ENCODE measurements at places on chromosomes 12 and 14.

- DNase-seq, result no peak
These were observed 107.0 kb downstream of the HECTD4 start for GRCh38 chr12:112275207-112275606.

DNA sequence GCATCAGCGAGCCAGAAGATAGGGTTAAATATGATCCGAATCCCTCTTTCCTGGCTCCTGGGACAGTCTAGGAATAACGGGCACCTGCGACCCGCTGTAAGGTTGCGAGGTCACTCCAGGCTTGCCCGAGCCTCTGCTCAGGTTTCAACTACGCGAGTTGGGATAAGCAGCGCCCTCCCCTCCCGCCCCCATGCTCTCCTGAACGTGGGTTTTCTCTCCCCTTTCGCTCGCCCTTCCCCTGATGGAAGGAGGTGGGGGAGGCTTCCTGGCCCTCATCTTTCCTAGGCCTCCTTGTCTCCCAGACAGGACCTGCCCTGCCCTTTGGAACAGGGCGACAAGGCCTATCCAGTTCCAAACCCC is 753 bp upstream of the ATP5MC2 start:
- DNase-seq, result no peak

GRCh38 chr12:120497524-120498150 is 1.7 kb downstream of the DYNLL1 start:
- no peak for DNase-seq

DNA sequence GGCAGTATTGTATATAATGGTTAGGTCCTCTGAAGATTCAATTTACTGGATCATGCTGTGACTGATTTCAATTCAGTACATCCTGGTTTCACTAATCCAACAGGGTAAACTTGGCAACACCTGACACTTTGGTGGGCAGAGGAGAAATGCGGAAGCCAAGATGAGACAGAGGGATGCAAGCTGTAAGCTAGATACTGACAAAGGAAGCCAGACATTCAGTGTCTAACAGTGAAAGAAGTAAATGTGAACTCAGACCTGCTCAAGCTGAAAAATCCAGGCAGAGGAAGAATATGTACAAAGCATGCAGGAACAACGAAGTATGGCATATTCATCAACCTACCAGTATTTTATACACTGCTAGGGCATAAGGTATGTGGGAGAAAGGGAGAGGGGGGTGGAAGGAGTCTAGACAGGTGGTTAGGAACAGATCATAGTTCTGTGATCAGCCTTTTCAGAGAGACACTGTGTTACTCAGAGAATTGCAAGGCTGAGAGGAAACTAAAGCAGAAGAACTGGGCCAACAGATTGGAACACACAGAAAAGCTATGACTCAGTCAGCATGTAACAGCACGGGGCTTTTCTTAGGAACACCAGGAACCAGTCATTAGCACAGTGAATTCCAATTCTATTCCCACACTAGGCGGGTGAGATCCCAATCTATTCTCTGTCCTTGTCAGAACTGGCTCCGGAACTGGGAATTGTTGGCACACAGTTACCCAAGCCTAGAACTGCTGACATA is 40.3 kb downstream of the NELL2 start:
- no peak for DNase-seq

DNA sequence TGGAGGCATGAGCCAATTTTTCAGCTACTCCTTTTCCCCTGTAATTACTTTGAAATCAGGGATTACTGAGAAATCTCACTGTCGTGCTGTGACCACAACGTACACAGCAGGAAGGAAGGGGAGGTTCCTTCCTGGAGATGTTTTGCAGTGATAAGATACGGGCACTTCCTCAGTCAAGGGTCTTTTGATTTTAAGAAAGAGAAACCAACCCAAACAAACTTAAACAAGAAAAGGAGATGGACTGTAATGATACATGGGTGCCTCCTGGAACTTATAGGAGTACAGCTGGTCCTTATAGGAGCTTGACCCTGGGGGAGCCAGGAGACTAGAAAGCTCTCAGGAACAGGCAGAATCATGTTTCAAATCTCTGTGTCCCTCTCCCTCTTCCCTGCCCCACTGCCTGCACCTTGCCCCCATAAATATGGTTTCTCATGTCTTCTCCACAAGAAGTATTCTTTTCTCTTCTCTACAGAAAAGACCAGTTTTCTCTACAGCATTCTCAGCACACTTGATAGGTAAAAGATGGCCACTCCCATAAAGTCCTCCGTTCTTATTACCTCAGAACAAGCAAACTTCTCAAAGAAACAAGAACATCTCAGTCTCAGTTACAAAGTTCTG is 281.1 kb upstream of the AMIGO2 start:
- DNase-seq, result no peak

DNA sequence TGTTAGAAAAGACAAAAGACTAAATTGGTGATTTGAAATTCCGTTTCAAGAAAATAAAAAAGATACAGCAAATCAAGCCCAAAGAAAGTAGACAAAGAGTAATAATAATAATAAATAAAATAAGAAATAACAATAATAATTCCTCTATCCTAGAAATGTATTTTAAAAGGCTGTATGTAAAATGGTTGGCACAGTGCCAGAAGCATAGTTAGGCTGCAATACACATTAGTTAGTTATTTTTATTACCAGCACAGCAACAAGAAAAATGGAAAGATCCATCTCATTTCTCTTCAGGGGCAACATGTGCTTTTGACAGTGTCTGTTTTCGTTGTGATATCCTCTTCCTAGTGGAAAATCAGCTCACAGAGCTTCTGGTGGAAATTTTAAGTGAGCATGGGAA is 174.1 kb upstream of the TMTC1 start:
- no peak for DNase-seq

DNA sequence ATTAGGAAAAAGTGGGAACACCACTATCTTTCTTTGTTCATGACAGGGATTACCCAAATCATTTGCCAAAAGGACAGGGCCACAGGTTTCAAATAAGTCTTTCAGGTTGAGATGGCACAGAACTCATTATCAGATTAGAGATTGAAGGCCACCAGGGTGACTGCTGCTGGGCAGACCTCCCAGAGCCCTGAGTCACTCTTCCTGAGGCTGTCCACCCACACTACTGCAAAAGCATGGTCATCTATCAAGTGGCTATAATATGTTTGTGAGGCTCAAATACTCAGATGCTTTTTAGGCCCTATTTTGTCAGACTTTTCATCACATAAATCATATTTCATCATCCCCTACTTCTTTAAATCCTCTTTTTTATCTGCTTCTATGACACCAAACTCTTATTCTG is 155.3 kb upstream of the CCDC196 start:
- no peak for DNase-seq

GRCh38 chr12:6666211-6666610 is 3.3 kb upstream of the ING4 start:
- DNase-seq, result no peak

GRCh38 chr12:100674036-100674888 is 100.8 kb downstream of the GAS2L3 start:
- DNase-seq, result no peak

- no peak for DNase-seq
These were observed 191.9 kb downstream of the LRIG3 start for GRCh38 chr12:58728397-58728796.

DNA sequence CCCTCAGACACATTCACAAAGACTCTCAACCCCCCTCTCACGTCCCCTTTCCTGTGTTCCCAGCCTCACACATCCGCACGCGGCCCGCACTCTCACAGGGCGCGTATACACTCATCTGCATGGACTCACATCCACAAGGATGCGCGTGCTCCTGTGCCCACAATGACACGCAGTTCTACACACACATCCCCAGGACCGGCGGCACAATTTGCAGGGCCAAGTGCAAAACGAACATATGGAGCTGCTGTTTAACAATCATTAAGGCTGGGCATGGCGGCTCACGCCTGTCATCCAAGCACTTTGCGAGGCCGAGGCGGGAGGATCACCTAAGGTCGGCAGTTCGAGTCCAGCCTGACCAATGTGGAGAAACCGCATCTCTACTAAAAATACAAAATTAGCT is 36.4 kb upstream of the EML1 start:
- no peak for DNase-seq

GRCh38 chr14:103423050-103423461 is 37.8 kb downstream of the MARK3 start:
- no peak for DNase-seq

- no peak for DNase-seq
These were observed 23.4 kb downstream of the RNF10 start for GRCh38 chr12:120557589-120557988.

DNA sequence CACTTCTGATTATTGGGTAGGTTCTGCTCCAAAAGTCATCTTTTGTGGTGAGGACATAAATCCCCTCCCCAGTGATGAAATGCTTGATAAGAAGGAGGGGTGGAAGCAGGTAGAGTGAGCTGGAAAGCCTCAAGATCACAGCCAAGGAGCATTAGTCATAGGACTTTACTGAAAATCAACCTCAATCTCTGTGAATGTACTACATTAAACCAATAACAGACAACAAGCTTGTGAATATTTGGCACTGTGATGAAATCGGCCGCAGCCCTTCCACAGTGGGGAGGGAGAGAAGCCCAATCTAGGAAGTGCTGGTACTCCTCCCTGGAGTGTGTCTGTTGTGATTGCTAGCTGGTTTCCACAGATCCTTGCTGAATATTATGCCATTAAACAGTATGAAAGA is 41.2 kb upstream of the PTCSC3 start:
- DNase-seq, result no peak

DNA sequence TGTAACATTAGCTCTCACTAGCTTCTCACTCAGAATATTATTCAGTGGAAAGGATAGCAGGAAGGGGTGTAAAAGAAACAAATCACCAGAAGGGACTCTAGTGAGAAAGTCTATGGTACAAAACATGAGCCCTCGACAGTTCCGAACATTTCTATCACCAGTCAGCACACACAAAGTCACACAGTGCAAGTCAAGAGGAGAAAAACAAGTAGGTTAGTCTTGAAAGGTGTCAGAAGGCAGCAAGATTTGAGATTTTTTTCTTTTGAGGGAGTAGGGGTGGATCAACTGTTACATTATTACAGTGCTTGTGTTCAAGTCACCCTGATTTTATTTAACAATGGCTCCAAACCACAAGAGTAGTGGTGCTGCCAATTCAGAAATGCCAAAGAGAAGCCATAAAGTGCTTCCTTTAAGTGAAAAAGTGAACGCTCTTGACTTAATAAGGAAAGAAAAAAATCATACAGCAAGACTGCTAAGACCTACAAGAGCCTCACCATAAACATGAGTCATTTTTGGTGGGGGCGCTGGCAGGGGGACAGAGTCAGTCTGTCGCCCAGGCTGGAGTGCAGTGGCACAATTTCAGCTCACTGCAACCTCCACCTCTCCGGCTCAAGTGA is 42.3 kb downstream of the GNS start:
- DNase-seq, result no peak

- DNase-seq, result no peak
These were observed 40.2 kb downstream of the TEAD4 start for GRCh38 chr12:2999265-2999841.

GRCh38 chr12:118611295-118611694 is 234.9 kb downstream of the SUDS3 start:
- DNase-seq, result no peak

DNA sequence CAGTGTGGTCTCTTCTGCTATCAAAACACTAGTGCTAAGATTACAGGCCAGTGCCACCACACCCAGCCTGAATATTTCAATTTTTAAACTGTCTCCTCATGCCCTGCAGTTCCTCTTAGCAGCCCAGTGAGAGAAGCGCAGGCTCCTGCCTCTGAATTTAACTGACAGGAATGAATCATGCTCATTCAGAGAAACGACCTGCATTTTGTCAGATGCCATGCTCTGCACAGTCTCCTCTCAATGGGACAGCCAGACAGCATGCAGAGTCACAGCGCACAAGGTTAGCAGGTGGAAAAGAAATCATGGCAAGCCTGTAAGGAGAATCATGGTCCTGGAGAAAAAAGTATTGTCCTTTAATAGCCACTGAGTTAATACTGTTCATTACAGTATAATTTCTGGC is 691.0 kb upstream of the SEL1L start:
- no peak for DNase-seq

- no peak for DNase-seq
These were observed 143.1 kb upstream of the HIF1A start for GRCh38 chr14:61552241-61552640.

- DNase-seq, result no peak
These were observed 4.5 kb downstream of the CNOT2 start for GRCh38 chr12:70247653-70248199.

DNA sequence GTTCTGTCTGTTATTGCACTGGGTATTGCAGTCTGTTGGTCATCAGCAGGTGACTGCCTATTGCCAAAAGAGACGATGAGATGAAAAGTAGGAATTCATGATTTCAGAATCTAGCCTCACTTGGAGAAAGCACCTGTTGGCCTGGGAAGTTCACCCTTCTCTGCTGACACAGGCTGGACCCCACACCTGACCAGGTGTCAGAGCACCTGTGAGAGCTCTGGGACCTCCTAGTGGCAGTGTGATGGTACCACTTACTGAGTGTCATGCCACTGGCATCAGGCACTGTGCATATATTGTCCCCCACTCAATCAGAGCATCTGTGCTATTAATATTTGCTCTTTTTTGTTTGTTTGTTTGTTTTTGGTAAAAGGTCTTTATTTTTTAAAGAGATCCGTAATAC is 68.0 kb downstream of the RASSF3 start:
- no peak for DNase-seq

DNA sequence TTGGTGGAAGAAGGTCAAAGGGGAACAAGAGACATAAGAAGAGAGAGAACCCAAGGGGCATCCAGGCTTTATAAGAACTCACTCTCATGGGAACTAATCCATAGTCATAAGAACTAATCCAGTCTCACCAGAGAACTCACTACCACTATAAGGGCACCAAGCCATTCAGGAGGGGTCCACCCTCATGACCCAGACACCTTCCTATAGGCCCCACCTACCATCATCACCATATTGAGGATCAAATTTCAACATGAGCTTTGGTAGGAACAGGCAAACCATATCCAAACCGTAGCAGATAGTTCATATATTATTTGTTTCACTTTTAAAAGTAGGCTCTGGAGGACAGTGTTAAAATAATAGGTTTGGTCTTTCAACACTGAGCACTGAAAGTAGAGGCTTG is 350.1 kb downstream of the TMTC2 start:
- no peak for DNase-seq

GRCh38 chr14:102568115-102568614 is 24.3 kb upstream of the RCOR1 start:
- no peak for DNase-seq

DNA sequence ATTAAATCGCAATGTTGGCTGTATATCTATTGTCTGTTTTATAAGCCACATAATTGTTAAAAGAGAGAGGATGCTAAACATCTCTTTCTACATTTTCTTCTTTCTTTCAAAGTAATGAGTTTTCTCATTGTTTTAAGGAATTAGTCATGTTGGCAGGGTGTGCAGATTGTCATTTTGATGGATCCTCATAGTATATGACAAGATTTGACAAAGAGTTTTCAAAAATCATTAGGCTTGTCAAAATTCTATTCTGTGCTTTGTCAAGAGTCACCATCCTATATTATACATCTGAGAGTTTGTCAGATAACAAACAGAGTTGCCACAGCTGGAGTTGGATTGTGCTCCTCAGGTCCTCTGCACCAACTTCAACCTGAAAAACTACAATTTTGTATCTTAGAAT is 35.4 kb upstream of the APPL2 start:
- no peak for DNase-seq

DNA sequence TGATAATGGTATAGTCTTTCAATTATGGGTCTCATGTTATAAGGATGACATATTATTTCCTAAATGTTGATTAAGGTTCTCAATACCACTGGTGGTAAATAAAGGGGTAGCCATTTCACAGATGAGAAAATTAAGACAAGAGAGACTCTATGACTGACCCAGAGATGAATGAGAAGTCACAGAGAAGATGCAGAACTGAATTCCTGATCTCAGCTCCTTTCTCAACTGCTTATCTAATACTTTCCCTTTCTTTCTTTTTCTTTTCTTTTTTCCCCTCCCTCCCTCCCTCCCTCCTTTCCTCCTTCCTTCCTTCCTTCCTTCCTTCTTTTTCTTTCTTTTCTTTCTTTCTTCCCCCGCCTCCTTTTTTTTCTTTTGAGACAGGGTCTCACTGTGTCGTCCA is 8.3 kb upstream of the PTGR2 start:
- DNase-seq, result no peak
